MV-4-11 (cell line): ENCODE measurements at places on chromosomes 3 and 15.

DNA sequence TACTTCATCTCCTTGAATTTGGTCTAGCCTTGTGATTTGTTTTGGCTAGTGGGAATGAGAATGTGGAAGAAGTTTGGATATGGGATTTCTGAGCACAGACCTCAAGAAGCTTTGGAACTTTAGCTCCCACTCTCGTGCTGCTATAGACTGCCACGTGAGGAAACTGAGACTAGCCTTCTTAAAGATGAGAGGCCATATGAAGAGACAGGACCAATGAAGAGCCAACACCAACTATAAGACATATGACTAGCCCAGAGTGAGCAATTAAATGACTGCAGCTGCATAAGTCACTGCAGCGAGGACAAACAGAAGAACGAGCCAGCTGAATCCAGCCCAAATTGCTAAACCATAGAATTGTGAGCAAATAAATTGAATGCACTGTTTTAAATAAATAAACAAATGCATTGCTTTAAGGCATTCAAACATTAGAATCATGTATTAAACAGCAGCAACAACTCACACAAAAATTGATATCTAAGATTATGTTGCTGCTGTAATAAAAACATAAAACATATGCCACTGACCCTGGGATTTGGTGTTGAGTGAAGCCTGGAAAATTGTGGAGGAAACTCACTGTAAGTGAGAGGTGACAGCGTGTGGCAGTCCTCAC lies 15.7 kb upstream of the CNTN4 start:
- DNase-seq, result no peak

DNA sequence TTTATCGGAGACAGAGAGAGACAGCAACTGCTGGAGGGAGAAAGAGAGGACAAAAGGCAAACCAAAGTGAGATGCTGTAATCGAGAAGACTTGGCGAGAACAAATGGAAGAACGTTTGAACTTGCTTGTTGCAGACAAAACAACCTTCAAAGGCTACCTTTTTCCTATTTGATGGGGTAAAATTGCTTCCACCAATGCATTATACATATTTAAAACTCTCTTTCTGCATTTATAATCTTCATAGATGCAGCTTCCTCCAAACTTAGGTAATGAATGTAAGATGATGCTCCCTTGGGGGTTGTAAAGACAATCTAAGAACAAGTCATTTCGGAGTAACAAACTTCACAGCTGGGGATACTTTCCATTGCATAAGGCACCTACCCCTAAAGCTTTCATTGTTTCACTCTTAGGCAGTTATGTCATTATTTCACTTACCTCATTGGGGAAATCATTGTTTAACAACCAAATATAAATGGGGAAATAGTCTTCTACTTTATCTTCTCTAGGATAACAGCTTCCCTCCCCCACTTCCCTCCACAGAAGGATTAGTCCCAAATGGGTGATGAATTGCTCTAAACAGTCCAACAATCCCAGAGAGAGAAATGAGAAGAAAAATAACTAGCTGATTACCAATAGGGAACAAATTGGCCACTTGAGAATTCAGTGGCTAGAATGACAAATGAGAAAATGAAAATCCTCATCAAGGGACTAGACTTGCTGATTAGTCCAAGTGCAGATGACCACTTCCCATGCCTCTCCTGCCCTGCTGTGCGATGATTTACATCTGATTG lies 269.8 kb upstream of the ADAMTS9 start:
- DNase-seq, result no peak

DNA sequence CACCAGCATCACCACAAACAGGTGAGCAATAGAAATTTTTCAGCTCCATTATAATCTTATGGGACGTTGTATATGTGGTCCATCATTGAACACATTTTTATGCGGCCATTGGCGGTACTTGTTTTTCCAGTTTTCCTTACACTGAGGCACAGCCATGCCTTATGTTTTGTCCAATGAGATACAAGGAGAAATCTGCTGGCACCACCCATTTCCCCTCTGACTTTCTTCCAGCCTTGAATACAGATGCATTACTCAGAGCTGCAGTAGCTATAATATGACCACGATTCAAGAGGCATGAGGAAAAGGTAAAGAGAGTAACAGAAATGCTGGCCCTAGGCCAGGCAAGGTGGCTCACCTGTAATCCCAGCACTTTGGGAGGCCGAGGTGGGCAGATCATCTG lies 9.0 kb upstream of the PIK3R4 start:
- DNase-seq, result no peak

GRCh38 chr3:113556316-113556945 lies 24.1 kb downstream of the SIDT1 start:
- DNase-seq, result no peak

DNA sequence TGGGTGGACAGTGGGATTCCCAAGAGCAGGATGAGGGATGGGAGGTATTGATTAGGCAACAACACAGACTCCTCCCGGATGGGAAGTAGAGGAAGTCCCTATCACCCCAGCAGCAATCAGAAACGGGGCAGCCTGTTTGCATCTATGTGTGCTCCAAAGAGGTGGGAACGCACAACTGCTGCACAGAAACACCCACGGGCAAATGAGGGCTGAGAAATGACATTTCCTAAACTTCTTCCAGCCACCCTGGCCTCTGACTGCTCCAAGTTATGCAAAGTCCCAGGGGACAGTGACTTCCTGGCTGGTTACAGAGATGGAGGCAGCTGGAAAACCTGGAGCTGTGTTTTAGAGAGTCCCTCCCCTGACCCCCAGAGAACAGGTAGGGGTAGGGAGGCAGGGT lies 42.6 kb downstream of the HCN4 start:
- no peak for DNase-seq

- DNase-seq, result no peak
These were observed 121.3 kb downstream of the STAG1 start for GRCh38 chr3:136630915-136631314.

DNA sequence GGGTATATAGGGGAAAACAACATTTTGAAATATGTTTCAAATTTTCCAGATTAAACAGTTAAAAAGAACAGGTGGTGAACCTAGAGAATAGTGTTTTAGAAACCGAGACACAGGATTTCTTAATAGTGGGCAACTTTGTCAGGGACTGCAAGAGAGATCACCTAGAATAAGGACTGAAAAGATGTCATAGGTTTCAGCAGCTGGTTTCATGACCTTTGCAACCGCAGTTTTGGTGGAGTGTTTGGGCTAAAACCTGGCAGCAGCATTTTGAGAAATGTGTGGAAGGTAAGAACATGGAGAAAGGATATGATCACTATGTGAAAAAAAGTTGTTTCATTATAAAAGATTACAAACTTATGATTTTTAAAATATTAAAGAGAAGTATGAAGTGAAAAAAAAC lies 34.9 kb downstream of the PRKCI start:
- DNase-seq, result no peak

- DNase-seq, result peak; percentile 24
These were observed at the start of gene SYNM for GRCh38 chr15:99104788-99105513. Gene SYNM, plus strand, starts transcription at chr15:99105080. Its CDS starts 120 bp downstream, at chr15:99105200.

GRCh38 chr3:129838086-129838485 lies 55.4 kb downstream of the TMCC1 start:
- no peak for DNase-seq

- no peak for DNase-seq
These were observed 418.4 kb upstream of the RARB start for GRCh38 chr3:25009665-25010064.

- no peak for DNase-seq
These were observed 4.3 kb upstream of the FGD5 start for GRCh38 chr3:14814411-14814871.

- peak; percentile 37 for DNase-seq
These were observed 269.5 kb downstream of the SUCLG2 start for GRCh38 chr3:67384760-67385397.

DNA sequence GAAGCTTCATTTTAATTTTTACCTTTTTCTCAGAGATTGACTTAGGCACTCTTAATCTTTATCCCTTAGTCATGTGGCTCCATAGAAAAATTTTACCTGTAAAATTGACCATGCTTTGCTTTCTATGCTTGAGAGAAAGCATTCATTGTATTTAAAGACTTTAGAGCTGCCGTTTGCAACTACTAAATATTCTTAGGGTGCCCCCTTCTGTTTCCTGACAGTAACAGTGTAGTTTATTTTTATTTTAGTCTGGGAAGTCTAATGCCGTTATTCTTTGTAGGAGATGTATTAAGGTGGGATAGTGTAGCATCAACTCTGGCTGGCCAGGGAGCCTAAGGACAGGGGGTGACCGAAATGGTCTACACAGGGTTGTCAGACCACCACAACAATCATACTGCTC lies 84.5 kb upstream of the SYNPR start:
- DNase-seq, result no peak

DNA sequence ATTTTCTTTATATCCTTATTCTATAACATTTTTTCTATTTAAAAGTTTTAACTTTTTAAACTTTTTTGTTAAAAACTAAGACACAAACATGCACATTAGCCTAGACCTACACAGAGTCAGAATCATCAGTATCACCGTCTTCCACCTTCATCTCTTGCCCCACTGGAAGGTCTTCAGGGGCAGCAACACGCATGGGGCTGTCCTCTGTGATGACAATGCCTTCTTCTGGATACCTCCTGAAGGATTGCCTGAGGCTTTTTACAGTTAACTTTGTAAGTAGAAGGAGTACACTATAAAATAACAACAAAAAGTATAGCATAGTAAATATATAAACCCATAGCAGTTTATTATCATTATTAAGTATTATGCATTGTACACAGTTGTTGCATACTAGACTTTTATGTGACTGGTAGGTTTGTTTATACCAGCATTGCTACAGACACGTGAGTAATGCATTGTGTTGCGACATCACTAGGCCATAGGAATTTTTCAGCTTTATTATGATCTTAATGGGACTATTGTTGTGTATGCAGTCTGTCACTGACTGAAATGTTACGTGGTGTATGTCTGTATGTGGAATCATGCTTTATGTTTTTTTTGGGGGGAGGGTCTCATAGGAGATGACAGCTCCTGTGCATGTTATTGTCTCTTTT lies 18.2 kb downstream of the ATP1B3 start:
- DNase-seq, result peak; percentile 58

- no peak for DNase-seq
These were observed 12.8 kb upstream of the SH3BP5 start for GRCh38 chr3:15345066-15345607.

GRCh38 chr3:24508423-24508839 lies 13.8 kb upstream of the THRB start:
- peak; percentile 1 for DNase-seq

DNA sequence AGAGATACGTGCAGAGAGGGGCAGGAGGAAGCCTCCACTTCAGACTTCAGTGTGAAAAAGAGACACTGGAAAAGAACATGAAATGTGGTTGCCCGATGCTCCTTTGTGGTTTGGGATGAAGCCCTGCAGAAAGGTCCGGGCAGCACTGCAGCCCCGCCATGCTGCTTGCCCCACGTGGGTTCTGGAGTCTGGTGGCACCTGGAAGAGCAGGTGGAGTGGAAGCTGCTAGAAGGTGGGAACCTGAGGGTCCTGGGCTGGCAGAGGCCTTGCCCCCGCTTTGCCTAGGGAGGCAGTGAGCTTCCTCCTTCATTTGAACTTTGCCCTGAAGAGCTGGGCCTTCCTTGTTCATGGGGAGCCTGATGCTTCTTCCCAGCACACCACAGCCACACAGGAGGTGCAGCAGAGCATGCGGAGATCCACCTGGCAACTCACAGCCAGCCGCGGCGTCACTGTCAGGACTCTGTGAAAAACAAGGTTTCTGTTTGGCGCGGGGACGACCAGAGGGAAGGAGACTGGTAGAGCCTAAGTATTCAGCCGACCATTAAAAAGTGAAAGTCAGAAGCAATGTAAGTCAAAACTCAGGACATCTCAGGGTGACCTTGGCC lies 59.0 kb downstream of the APBA2 start:
- DNase-seq, result no peak

- DNase-seq, result no peak
These were observed 9.4 kb downstream of the ESYT3 start for GRCh38 chr3:138443521-138444503.

DNA sequence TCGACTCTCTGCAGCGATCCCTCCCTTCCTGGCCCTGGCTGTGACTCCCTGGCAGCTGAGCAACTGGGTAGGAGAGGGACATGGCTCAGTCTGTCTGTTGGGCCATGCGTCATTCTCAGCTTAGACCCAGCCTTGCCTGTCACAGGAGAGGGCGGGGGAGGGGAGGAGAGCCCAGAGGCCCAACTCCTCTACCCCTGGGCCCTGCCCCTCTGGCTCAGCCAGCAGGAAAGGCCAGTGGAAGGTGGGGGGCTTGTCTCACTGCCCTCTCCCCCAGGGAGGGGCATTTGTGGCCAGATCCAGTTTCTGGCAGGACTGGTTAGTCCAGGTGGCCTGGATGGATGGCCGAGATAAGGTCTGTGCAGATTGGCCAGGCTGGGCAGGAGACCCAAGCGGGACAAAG lies 31.6 kb downstream of the DNAJB8 start:
- DNase-seq, result no peak

DNA sequence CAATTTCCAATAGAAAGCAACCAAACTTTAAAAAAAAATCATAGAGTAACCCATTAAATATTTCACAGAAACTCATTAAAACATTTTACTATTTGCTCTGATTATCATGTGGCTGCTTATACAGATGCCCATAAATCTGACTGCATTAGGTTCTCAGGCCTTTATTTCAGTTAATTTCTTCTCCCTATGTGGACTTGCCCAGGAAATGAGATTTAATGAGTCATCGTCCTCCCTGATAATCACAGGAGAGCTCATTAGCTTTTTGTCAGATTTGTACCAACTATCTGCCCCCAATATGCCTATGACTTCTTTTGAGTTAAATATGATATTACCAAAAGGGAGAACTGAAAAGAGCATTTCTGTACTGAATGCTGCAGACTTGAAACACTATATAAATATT lies 168.0 kb downstream of the FOXB1 start:
- DNase-seq, result no peak

GRCh38 chr3:129626744-129627349 lies 20.4 kb upstream of the PLXND1 start:
- peak; percentile 84 for DNase-seq

- no peak for DNase-seq
These were observed 131.9 kb downstream of the DNAJB8 start for GRCh38 chr3:128334766-128335165.

- DNase-seq, result no peak
These were observed 344.6 kb upstream of the UBE2E2 start for GRCh38 chr3:22858486-22858885.

DNA sequence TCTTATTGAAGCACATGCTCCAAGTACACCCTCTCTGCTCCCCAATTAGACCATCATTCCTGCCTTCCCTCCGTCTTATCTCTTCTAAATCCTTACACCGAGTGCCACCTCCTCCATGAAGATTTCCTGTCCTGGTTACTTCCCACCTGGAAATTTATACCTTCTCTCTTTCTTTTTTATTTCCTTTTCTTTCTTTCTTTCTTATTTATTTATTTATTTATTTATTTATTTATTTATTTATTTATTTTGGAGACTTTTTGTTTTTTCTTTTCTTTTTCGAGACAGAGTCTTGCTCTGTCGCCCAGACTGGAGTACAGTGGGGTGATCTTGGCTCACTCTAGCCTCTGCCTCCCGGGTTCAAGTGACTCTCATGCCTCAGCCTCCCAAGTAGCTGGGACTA lies 45.9 kb upstream of the ABHD2 start:
- no peak for DNase-seq

DNA sequence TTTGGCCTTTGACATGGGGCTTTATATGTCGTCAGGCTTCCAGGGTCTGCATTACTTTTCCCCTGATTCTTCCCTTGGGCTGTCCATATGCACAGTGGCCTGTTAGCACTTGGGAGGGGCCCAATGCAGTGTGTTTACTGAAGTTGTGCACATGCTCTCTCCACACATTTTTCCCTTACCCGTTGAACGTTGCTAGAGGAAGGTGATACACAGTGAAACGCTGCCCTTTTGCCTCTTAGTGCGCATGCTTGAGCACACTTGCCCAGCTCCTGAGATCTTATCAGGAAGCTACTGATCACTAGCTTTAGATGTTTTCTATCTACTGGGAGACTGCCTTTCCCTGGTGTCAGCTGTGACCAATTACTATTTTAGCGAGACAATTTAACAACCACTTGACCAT lies 1198.0 kb downstream of the ROBO1 start:
- DNase-seq, result no peak
